Stimulated activated CD4-positive, alpha-beta T cell treated with anti-CD3 and anti-CD28 coated beads, Interleukin-12 subunit alpha, Interleukin-12 subunit beta, amount 100 ng/mL, for 4 hours (primary cell): ENCODE measurements at places on chromosomes 12 and 14.

- DNase-seq: no peak
Measured at GRCh38 chr12:104704224-104704779, 247.6 kb downstream of the CHST11 start.

GRCh38 chr12:7503686-7504415, at the start of gene CD163:
CD163 (minus strand) TSS chr12:7503777; CDS start chr12:7503690, 87 bp downstream.
- no peak for DNase-seq

DNA sequence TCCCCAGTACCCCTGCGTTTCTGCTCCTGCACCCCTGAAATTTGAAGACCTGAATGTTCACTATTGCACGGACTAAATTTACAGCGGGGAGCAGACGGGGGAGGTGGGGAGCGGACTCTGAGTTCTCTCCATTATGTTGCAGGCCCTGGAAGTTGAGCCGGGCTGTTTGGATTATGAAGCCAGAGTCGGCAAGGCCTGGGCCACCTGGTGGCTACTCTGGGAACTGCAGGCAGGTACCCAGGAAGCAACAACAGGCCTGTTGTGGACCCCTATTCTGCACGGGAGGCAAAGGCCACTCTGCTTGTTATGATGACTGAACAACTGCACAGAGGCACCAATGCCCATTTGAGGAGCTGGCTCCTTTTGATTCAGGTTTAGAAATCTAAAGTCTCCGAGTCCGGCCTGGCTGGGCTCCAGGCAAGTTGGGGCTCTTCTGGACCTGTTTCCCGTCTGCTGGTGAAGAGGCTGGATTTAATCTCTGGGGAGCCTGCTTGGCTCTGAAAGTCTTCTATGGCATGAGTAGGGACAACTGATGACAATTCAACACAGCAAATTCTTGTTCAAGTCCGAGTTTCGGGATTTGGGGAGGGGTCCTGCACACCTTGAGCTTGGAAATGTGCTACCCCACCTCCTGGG, 34.1 kb upstream of the FAM181A start:
- DNase-seq: peak; percentile 76

GRCh38 chr14:78746086-78746595, 576.0 kb downstream of the NRXN3 start:
- no peak for DNase-seq

DNA sequence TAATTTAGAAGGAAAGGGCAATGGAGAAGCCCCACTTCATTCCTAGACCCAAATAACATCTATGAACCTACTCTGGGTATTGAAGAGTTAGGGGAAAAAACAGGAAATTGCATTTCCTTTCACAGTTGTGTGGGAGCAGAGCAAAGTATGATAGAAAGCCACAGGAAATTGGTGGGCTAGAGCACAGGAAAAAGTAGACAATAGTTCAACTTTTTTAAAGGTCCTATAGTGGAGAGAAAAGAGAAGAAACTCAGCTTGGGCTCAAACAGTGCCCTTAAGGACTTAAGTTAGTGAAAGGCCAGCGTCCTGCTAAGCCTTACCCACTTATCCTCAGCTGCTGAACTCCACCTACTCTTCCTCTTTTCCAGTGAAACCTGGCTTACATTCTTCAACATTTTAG, 258.1 kb downstream of the DPY19L2 start:
- no peak for DNase-seq

DNA sequence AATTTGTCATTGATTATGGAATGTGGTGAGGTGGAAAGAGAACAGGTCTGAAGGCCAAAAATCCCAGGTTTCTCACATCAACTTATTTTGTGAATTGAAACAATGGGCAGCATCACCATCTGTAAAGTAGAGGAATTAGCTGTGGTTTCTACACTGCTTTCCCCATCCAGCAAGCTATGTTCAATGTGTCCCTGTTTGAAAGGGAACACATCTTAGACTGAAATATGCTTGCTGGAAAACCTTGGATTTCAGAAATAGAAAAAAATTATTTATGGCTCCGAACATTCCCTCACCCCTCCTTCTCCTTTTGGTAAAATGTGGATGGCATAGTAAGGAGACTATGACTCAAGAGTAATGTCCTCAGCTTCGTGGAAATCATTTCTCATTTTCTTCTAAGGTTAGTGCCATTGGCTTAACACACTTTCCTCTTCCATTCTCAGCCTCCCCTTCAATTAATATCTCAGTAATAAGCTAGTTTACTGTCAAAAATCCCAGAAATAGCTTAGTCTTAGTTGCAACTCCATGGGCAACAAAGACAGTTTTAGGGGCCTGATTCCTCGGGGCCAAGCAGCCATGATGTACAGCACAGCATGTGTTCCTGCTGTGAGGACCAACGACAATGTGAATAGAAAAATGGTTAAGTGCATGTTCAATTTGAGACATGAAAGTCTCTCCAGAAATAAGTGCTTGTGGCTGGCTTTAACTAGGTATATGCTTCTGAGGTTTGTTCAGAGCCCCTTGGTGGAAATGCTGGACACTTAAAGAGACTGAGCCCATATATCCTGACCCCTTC, 205.8 kb upstream of the SLC38A2 start:
- DNase-seq: no peak

- DNase-seq: no peak
Measured at GRCh38 chr14:103003850-103004249, 53.5 kb downstream of the CDC42BPB start.

GRCh38 chr12:111586986-111587385, 12.1 kb downstream of the ATXN2 start:
- DNase-seq: no peak

DNA sequence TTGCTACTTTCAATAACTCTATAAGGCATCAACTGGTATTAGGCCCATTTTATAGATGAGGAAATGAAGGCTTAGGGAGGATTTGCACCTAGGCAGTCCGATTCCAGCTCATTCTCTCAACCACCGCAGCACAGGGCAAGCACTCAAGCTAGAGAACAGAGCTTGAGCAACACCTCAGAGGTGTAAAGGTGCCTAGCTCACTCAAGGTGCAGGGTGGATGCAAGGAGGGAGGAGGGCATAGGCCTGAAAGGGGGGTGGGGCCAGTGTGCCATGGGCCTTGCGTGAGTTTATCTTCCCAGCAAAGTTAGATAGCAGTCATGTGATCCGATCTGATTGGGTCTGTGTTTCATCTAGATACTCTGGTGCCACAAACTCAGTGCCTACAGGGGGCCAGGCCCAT, 10.2 kb upstream of the EMP1 start:
- no peak for DNase-seq
